ENCODE measurements at places on chromosomes 12 and 14.

DNA sequence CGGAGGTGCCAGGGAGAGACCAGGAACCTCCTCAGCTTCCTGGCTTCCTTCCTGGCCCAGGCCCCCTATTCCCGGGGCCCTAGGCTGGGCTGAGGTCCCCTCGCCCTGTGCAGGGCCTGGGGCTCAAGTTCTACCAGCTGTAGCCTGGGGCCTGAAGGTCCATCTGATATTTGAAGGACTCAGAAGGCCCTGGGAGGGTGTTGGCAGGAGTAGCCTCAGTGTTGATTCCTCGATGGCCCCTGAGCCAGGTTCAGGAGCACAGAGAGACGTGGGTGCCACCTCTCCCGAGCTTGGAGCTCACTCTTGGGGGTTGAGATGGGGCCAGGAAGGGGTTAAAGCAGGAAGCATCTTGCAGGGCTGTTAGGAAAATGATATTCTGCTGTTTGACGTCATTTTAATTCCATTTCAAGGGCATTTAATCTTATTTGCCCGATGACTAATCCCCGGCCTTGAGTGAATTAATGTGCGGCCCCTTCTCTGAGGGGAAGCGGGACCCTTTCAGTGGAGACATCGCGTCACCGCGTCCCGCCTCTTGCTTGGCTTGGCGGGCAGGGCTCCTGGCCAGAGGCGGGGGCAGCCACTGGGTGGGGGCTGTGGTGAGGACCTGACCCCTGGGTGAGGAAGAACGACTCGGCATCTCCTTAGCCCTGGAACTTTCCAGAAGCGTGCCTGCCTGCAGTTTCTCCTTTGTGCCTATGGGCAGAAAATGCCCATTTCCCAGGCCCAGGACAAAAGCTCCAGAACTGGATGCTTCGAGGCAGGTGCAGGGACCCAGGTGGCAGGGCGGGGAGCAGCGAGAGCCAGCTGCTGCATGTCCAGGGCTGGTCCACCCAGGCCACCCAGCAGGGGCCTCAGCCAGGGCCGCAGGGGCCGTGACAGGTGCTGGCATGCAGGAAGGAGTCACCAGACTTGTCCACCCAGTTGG is 158.3 kb downstream of the KIF26A start:
- no peak for DNase-seq

- no peak for DNase-seq
Measured at GRCh38 chr14:75022655-75023054, 19.9 kb downstream of the EIF2B2 start.

- DNase-seq: no peak
Measured at GRCh38 chr14:93337143-93337753, 4.4 kb upstream of the BTBD7 start.

- no peak for DNase-seq
Measured at GRCh38 chr14:93023039-93023438, 92.7 kb downstream of the ITPK1 start.

- no peak for DNase-seq
Measured at GRCh38 chr12:18502422-18502968, 235.3 kb downstream of the PLCZ1 start.

GRCh38 chr14:78618368-78618767 is 448.2 kb downstream of the NRXN3 start:
- DNase-seq: no peak

DNA sequence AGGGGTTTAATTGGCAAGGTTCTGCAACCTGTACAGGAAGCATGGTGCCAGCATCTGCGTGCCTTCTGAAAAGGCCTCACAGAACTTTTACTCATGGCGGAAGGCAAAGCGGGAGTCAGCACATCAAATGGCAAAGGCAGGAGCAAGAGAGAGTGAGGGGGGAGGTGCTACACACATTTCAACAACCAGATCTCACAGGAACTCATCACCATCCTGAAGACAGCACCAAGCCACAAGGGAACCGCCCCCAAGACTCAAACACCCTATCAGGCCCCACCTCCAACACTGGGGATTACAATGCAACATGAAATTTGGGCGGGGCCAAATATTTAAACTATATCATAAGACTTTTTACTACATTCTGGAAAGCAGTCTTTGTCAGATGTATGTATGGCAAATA is 38.0 kb upstream of the FKBP4 start:
- DNase-seq: no peak

DNA sequence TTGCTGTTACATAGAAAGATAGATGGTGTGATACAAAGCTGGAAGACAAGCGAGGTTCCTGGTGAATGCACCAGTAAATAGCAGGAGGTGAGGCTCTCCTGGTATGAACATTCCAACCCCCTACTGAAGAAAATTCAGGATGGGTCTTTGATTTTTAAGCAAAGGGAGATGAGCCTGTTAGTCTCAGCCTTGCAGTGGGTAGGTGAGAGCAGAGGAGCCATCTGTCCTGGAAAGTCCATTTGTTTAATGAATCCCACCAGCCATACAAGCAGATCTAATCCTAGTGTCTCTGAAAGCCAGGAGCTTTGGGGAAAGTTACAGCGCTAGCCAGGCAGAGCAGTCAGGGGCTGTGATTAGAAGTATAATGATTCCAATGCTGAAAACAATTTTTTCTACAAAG is 234.8 kb upstream of the FOXN3 start:
- no peak for DNase-seq

DNA sequence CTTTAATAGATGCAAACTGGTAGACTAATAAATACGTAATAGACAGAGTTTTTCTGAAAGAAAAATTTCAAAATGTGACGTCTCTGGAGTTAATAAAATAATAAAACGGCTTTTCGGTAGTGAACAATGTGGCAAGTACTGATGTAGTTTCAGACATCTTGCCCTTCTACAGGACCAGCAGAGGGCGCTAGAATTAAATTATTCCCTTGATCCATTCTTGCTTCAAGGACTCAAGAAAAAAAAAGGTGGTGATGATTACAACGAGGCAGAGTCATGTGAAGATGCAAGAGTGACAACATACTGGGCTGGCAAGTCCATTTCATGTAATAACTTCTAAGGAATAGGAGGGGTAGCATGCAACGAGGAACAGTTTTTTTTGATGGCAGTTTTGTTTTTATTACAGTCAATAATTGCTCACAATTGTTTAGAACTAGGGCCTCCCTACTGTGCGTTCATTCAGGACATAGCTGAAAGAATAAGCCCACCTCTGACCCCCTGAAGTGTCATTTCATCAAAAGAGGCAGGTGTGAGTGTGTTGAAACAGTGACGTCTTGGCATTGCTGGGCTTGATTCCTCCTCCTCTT is 101.0 kb upstream of the GZMB start:
- no peak for DNase-seq

DNA sequence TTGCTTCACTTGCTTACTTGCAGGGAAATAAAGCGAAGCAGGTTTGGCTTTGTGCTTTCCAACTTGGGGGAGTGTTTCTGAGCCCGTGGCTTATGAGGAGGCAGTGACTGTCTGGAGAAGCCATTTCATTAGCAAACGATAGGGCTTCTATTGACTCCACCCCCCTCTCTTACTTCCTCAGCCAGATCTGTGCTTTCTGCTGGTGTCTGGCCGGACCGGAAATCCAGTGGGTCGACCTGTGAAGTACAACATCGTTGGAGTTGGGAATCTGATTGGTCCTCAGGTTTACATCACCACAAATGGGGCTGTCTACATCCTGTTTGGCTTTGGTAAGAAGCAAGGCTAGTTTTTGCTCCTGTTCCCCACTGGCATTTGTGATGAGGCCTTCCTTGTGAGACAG is 22.3 kb downstream of the FAM234B start:
- DNase-seq: no peak

GRCh38 chr12:63064080-63064479 is 86.9 kb downstream of the AVPR1A start:
- DNase-seq: no peak

DNA sequence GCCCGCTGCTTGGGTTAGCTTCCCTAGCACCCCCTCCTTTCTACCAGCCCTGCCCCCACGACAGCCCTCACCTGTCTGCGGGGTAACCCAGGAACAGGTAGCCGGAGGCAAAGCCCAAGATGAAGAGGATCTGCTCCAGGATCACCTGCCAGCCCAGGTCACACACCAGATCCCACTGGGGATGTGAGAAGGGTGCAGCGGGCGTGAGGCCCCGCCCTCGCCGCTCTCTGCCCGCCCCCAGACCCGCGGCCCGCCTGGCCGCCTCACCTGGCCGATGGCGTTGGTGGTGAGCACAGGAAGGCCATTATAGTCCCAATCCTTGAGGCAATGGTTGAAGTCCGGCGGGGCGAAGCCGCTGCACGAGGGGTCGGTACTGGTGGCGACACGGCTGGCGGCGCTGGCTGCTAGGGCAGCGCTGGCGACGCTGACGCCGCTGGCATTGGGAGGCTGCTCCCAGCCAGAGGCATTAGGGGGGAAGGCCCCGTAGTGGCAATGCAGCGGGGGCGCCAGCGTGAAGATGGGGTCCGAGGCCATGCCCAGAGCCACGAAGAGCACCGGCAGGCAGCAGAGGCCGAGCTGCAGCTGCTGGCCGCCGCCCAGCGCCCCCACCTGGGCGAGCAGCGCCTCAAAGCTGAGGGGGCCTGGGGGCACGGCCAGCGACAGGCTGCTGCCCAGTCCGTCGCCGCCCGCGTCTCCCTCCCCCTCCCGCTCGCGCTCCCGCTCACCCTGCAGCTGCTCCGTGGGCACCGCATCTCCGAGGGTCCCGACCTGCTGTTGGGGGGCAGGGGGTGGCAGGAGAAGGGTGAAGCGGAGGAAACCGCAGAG is 794 bp downstream of the SLC22A17 start:
- no peak for DNase-seq

DNA sequence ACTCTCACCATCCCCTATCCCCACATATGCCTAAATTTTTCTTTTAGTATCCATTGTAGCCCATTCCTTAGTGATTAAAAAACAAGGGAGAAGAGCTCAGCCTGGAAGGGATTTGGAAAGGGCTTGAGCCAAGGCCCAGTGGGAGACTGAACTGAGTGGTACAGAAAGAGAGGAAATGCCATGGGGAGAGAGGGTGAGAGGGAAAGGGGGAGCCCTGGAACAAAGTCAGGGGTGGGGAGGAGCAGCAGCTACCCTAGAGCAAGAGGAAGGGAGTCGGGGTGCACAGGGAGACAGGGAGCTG is 2.6 kb upstream of the ATN1 start:
- no peak for DNase-seq

GRCh38 chr12:66050610-66051009 is 79.9 kb downstream of the LLPH start:
- DNase-seq: no peak

- no peak for DNase-seq
Measured at GRCh38 chr12:23057571-23057970, 432.6 kb downstream of the ETNK1 start.

GRCh38 chr12:109153821-109154441 is 37.5 kb downstream of the ACACB start:
- DNase-seq: peak; percentile 60

GRCh38 chr14:104680806-104681688 is 8.4 kb upstream of the INF2 start:
- no peak for DNase-seq

DNA sequence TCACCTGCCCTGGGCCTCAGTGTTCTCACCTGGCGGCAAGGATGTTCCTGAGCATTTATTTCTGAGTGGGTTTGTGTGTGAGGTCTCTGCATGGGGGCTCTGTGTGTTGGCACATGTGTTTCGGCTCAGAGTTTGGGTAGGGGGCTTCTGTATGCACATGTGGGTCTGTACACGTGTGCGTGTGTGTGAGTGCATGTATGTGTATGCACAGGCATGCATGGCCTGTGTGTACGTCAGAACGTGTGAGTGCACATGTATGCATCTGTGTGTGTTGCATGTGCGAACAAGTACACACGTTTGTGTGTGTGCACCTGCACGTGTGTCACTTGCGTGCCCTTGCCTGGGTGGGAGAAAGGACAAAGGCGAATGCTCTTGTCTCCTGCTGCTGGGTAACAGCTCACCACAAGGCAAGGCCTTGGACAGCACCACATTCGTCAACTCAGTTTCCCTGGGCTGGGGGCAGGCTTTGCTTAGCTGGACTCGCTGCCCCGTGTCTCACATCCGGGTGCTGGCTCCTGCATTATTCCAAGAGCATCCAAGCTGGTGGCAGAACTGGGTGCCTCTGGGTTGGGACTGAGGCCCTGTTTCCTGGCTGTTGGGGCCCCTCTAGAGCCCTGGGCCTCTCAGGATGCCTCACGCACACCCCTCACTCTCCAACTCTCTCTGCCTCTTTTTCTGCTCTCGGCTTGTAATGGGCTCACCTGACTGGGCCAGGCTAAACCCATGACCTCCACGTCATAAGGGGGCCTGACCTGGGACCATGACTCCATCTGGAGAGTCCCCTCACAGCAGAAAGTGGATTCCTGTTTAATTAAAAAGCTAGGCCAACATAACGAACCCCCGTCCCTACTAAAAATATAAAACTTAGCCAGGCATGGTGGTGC is 153.6 kb upstream of the C14orf180 start:
- peak; percentile 38 for DNase-seq

GRCh38 chr14:19800282-19801117 is 3.1 kb upstream of the OR4N2 start:
- DNase-seq: no peak

DNA sequence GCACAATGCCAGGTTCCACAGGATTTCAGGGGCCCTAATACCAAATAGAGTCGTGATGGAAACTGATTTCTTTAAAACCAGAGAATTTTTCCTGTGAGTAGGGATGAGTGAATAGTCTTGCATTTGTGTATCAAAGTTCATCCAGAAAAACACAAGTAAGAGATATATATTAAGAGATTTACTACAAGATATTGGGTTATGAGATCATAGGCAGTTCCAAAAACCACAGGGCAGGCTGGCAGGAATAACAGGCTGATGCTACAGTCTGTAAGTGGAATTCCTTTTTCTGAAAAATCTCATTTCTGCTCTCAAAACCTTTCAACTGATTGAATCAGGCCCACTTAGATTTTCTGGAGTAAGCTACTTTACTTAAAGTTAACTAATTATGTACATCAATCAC is 1756.2 kb upstream of the SEL1L start:
- DNase-seq: no peak

- DNase-seq: no peak
Measured at GRCh38 chr12:96514328-96514727, 25.0 kb downstream of the CFAP54 start.

- DNase-seq: no peak
Measured at GRCh38 chr12:92556637-92557421, 146.0 kb upstream of the PLEKHG7 start.

DNA sequence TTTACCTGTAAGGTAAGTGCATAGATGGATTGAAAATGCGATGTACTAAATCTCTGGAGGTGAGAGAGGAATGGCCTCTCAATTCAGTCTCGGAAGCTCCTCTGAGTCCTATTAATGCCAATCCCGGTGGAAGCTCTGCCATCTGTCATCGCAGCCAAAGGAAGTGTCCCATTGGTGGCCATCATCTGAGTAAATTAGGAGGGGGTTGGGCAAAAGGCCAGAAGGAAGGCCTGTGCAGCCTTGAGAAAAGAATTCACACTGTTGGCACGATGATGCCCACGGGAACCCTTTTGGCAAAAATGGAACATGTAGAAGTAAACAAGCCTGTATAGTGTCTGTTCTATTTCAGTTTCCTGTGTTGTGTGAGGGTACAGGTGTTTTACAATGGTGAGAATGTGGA is 494.8 kb downstream of the NELL2 start:
- DNase-seq: no peak

GRCh38 chr14:76848879-76849278 is 22.7 kb downstream of the LRRC74A start:
- DNase-seq: no peak

GRCh38 chr12:25775968-25776367 is 182.5 kb upstream of the RASSF8 start:
- no peak for DNase-seq

Data from activated CD8-positive, alpha-beta memory T cell treated with anti-CD3 and anti-CD28 coated beads, Interleukin-2, amount 50 U/mL, for 48 hours (primary cell).